Bone marrow (tissue), 2 donors: ENCODE measurements at places on chromosomes 16 and 17.

DNA sequence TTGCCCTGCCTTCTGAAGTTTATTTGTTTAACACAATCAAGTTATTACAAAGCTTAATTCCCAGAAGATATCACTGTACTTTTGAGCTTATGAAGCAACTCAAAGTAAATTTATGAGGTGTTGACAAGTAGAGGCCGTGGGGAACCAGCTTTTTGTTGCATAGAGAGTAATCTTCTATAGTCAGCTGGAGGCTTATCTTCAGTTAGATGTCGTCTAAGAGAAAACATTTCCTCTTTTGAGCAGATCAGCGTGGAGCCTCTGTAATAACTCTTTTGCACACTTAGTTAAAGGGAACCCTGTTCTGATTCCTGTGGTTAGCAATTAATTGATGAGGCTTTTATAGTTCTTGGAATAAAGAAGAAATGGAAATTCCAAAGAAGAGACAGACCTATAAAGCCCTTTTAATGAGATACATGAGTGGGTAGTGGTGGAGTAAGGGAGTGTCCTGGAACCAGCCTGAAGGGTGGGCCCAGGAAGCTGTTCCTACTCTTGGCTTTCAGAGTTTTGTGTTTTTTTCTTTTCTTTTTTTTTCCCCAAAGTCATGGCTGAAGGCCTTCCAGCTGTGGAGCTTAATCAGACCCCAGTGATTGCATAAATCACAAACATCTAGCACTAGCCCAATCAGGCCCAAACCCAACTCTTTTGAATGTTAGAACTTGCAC, 28.9 kb upstream of the MAP3K14 start:
- DNase-seq = no peak

- DNase-seq = no peak
Measured at GRCh38 chr17:78257810-78258322, 26.4 kb downstream of the TMEM235 start.

- DNase-seq = no peak
Measured at GRCh38 chr17:78224231-78225087, 7.0 kb upstream of the TMEM235 start.

- peak; percentile 57 for DNase-seq
Measured at GRCh38 chr16:46607529-46607928, 13.7 kb downstream of the SHCBP1 start.

DNA sequence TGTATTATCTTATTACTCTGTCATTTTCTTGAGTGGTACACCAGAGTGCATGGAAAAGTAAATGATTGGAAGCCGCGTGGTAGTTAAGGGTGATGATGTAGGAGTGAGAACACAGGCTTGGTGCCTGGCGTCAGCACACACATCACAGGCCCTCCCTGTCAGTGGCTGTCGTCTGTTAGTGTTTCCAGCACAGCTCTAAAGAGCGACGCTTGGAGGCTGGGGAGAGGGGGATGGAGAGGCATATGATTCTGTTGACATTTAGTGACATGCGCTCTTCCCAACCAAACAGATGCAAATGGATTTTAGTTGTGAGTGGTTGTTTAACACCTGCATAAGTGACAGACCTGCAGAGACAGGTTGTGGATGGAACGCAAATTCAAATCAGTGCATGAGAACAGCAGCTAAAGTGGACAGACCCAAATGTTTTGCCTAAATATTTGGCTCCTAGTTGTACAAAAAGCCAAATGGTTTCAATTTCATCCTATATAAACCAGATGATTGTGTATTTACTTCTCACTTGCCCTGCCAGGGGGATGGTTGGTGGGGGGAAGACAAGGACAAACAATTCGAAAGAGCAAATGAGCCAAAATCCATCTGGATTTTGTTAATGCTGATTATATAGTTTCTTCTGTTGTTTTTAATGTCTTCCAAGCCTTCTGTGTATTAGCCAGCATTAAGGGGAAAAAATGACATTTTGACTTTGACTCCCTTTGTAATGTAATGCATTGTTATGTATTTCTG, 222.3 kb downstream of the WWOX start:
- no peak for DNase-seq

- DNase-seq = no peak
Measured at GRCh38 chr17:44257815-44258760, 9.8 kb downstream of the SLC4A1 start.

- DNase-seq = no peak
Measured at GRCh38 chr17:38797158-38797490, 2.2 kb downstream of the PIP4K2B start.

- DNase-seq = no peak
Measured at GRCh38 chr16:23635958-23636357, 5.2 kb downstream of the PALB2 start.

GRCh38 chr17:74516561-74517328, 14.5 kb downstream of the CD300LB start:
- DNase-seq = no peak
